ENCODE measurements at places on chromosomes 5 and 9.

GRCh38 chr5:89232139-89232603, 349.2 kb upstream of the MEF2C start:
- no peak for DNase-seq

- no peak for DNase-seq
Measured at GRCh38 chr9:93252781-93253530, 69.0 kb downstream of the WNK2 start.

DNA sequence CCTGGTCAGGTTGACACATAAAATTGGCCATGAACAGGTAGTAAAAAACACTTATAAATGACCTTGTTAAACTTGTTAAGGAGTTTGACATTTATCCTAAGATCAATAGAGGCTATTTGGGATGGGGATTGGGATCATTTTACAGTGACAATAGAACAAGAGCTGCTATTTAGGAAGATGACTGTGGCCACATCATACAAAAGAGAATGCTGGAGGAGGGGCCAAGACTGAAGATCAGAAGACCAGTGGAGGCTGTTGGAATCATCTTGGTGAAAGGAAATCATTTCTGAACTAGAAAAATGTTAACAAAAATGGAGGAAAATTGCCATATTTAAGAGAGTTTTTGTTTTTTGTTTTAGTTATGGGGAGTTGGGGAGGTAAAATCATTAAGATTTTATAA, 304.8 kb upstream of the TLE4 start:
- DNase-seq = no peak

DNA sequence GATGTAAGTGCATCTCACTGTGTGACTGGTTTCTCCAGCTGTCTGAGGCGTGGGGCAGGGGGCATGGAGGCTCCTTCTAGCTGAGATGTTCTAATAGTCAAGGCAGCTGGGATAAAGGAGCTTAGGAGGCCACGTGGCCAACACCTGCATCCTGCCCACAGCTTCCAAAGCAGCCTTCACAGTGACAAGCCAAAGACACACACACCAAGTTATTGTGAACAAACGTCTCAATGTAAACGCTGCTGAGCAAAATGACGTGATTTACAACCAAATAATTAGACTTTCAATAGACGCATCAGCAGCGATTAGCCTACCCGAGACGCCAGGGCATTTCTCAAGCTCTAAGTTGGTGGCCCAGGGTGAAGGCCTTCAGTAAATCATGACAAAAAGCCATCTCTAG, 23.2 kb upstream of the SLC25A51 start:
- no peak for DNase-seq

GRCh38 chr9:136292591-136293448, 11.1 kb downstream of the CCDC187 start:
- no peak for DNase-seq

- DNase-seq = no peak
Measured at GRCh38 chr5:133252133-133252480, 200.3 kb downstream of the HSPA4 start.

- DNase-seq = no peak
Measured at GRCh38 chr9:115850548-115851304, 302.9 kb upstream of the PAPPA start.

DNA sequence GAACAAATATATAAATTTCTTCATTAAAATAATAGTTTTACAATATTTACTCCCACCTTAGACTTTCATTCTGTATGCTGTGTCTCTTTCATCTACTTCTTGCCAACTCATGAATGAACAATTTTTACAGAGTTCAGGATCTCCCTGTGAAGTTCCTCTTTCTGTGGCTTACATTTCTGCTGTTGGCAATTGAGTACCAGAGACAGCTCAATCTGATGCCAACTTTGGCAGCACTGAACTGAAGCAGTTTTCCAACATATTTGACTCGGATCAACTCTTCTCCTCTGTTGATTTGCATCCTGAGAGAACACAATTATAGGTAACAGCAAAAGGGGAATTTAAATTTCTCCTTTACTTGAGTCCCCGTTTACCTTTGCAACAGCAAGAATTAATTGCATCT, 1262.2 kb downstream of the EFNA5 start:
- DNase-seq = no peak

DNA sequence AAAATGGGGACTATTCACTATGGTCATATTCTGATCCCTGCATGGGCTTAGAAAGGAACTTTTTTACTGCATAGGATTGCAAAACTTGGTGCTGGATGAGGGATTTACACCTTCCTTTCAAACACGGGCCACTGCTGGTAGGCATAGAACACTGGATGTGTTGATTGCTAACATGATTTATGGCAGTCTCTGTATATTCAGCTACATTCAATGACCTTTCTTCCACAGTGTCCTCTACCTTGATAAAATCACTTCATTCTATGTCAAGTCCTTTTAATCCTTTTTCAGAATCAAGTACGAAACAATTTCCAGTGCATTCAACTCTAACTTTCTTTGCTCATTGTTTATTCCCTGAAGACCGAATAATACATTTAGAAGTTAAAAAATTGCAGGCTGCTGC, 91.9 kb upstream of the ATG10 start:
- no peak for DNase-seq

DNA sequence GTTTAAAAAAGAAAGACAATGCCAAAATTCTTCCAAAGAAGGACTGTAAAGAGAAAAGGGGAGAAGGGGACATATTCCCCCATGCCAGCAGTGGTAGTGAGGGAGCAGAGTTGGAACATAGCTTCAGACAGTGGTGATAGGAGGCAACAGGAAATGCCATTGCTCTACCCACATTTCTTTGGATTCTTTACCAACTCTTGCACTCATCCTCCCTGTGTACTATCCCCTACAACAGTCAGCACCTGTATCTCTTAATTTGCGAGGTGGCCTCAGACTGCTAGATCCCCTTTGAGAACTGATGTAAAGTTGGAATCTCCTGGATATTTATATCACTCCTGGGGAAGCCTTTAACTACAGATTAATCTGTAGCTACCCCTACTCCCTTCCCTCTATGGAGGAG, 320.6 kb upstream of the PTGER4 start:
- no peak for DNase-seq

DNA sequence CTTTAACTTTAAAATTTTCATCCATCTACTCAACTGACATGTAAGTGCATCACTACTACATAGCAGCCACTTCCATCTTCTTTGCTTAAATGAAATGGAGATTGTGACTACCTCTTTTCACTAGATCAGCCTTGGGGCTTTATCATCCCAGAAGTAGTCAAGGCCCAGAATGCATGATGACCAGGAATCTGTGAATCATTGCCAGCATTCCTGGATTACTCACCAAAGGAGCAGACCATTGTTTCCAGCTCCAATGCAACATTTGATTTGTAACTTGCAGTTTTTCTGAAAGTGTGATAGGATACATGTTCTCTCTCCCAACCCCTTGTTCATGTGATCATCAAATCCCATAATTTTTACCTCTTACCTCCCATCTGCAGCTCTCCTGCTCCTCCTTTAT, 65.1 kb downstream of the PLPPR1 start:
- DNase-seq = no peak

DNA sequence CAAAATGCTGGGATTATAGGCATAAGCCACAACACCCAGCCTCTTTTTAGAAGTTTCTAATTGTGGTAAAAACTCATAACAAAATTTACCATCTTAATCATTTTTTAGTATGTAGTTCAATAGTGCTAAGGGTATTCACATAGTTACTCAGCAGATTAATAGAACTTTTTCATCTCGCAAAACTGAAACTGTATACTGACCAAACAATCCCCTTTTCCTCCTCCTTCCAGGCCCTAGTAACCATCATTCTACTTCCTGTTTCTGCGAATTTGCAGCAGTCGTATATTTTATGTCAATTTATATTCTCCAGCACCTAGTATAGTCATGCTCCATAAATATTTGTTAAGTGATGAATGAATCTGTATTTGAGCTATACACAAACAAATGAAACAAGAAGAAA, 86.3 kb upstream of the ERBIN start:
- no peak for DNase-seq

GRCh38 chr9:117718701-117719100, 14.5 kb downstream of the TLR4 start:
- no peak for DNase-seq

DNA sequence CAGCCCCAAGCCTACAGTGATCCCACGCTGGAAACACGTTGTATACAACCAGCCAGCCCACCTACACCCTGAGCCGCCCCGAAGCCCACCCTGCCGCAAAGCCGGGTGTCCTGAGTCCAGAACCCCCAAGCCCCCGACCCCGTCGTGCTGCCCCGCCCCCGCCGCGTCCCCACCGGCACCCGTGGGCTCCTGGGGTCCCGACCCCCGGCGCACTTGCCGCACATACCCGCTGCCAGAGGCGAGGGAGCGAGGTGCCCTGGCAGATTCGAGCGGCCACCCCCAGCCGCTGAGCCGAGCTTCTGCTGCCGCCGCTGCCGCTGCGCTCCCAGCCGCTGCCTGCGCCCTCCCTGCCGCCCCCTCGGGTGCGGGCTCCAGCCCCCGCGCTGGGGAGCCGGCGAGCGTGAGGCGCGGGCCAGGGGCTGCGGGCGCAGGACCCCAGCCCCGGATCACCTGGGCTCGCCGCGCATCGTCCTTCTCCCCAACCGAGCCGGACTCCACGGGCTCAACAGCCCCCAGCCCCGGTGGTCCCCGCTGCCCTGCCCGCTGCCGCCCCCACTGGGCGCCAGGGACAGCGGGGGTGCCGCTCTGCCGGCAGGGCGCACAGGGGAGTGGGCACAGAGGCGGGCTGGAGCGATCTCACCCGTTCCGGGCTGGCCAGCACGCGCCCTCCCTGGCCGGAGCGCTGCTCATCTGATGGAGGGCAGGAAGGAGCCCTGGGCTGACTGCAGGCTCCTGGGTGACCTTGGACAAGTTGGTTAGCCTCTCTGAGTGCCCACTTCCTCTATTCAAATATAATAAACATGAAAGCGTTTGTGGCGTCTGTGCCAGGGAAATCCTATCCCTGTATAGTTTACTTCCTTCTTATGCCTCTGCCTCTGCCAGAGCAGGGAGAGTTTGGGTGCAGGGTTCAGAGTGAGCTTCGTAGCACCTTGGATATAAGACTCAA, at the start of gene HTR4:
TSS of gene HTR4 (minus strand) at position 692 of the 946 bp plus-strand sequence. CDS start 17,513 bp downstream, outside the sequence.
- peak; percentile 8 for DNase-seq

- DNase-seq = peak; percentile 67
Measured at GRCh38 chr9:35729700-35730485, 2.1 kb downstream of the TLN1 start.

GRCh38 chr5:178388386-178389025, 155.9 kb upstream of the PHYKPL start:
- DNase-seq = no peak

GRCh38 chr5:160702934-160703333, 149.1 kb downstream of the ATP10B start:
- DNase-seq = no peak

GRCh38 chr9:5428794-5429528, 8.8 kb downstream of the PLGRKT start:
- no peak for DNase-seq

DNA sequence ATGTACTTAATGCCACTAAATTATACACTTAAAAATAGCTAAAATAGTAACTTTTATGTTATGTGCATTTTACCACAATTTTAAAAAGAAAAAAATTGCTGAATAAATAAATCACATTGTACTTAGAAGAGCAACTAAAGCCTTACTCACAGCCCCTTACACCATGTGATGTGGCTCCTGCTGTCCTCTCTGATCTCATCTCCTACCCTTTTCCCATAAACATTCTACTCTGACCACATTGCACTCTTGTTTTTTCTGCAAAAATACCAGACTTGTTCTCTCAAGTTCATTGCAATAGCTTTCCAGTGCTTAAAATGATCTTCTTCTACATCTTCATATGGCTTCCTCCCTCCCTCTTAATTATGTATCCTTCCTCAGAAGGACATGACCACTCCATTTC, 268.4 kb downstream of the ELAVL2 start:
- no peak for DNase-seq

DNA sequence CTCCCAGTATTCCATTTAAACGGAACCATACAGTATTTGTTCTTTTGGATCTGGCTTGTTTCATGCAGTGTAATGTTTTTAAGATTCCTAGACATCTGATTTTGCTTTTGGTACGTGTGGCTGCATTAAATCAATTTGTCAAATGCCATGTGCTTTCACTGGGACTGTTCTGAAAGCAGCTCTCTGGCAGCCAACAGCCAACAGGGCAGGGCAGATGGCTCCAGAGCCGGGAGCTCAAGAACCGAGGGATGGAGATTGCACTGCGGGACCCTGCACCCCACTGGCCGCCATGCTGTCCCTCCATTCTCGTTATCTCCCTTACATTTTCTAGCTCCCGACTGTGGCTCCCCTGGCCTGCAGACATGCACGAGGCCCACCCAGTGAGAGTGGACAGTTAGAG, 33.4 kb upstream of the AIF1L start:
- DNase-seq = no peak

- DNase-seq = no peak
Measured at GRCh38 chr5:179916523-179916922, 8.8 kb upstream of the TBC1D9B start.

GRCh38 chr5:114176356-114176755, 185.5 kb upstream of the KCNN2 start:
- DNase-seq = no peak

DNA sequence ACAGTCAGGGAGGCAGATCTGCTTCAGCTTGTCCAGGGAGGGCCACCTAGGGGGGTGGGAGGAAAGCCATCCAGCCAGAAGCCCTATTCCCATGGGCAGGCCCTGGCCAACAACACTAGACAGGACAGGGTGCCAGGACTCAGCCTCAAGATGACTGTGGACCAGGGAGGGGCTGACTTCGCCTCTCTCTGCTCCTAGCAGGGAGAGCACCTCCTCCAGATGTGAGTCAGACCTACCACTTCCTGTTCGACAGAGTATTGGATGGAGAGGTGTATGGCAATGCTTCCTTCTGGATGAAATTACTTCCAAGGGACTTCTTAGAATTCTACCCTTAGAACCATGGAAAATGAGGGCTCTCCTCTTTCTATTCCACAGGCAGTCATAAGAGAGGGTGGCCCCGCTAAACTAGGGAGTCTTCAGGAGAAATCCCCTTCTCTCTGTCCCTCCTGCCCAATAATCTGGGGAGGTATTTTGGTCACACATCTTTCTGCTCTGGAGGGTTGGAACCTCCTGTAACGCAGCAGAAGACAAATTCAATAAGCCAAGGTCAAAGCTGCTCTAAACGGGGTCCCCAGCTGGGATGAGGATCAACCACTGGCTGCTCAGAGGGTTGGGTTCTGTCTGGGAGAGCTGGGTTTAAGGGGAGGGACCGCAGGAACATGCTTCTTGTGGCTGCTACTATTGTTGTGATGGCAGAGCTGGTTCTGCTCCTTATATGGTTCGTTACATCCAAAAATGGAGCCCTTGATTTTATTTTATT, 23.2 kb upstream of the RCL1 start:
- DNase-seq = no peak

- DNase-seq = no peak
Measured at GRCh38 chr9:113720495-113720894, 155.6 kb upstream of the ZNF618 start.

GRCh38 chr5:90830058-90830457, 271.5 kb downstream of the ADGRV1 start:
- DNase-seq = no peak

DNA sequence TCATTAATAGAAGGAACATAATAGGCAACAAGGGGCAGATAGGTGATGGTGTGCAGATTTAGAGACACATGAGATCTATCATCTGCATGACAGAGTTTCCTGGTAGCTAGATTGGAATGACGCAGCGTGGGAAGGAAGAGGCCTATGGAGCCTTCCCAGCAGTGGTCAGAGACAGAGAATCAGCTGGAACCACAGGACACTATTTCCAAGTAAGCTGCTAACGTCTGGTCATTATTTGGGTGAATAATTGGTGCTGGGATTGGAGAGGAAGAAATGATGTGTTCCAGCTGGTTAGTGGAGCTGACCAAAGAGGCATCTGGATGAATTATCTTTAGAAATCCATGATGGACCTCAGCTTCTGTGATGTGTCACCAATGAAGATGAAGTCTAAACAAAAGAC, 91.2 kb upstream of the PRR16 start:
- no peak for DNase-seq

GRCh38 chr9:27029186-27029585, 23.7 kb upstream of the LRRC19 start:
- DNase-seq = no peak
